ENCODE measurements at places on chromosomes 7 and 10.

GRCh38 chr7:137760111-137760510 is 86.7 kb downstream of the DGKI start:
- no peak for DNase-seq

GRCh38 chr10:132708441-132708840 is 77.5 kb downstream of the NKX6-2 start:
- no peak for DNase-seq

DNA sequence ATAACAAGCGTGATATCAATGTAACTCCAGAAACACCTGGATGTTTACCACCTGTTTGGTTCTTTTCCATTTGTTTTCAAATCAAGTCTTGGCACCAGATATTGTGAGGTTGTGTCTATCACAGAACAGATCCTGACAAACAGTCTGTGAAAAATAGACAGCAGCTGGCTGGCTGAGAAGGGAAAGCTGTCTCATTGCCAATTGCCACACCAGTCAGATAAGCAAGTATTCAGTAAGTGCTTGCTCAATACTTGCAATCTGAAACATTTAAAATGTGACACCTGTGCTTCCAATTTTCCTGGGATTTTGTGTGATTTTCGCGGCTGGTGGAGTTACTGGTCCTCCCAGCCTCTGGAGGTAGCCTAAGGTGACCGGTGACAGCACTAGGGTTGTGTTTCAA is 147.9 kb upstream of the MYO3A start:
- DNase-seq = no peak

- no peak for DNase-seq
Measured at GRCh38 chr7:127667759-127668530, 16.0 kb downstream of the SND1 start.

GRCh38 chr7:79936281-79936983 is 198.2 kb upstream of the GNAI1 start:
- no peak for DNase-seq

- no peak for DNase-seq
Measured at GRCh38 chr10:92479547-92479946, 94.3 kb downstream of the IDE start.

GRCh38 chr10:76136961-76137360 is 705.5 kb downstream of the LRMDA start:
- no peak for DNase-seq

GRCh38 chr10:15661574-15661973 is 58.1 kb downstream of the ITGA8 start:
- DNase-seq = no peak

- DNase-seq = no peak
Measured at GRCh38 chr10:87935290-87936141, 72.1 kb downstream of the PTEN start.

- DNase-seq = no peak
Measured at GRCh38 chr7:26441002-26441521, 149.4 kb downstream of the SNX10 start.

DNA sequence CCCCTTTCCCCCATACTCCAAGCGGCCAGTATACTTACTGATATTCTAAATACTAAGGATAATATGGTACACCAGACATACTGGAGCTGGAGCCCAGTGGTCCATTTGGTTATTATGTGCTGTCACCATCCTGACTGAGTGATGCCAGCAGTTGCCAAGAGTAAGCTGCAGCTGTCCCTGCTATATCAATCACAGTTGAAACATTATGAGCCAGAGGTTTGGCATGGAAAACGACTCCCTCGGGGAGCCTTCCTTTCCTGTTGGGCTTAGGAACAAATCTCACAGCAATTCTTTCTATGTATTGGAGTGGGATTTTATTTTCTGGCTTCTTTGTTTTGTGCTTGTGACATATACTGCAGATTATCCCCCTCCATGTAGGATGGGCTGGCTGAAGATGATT is 32.6 kb downstream of the STRIP2 start:
- no peak for DNase-seq

DNA sequence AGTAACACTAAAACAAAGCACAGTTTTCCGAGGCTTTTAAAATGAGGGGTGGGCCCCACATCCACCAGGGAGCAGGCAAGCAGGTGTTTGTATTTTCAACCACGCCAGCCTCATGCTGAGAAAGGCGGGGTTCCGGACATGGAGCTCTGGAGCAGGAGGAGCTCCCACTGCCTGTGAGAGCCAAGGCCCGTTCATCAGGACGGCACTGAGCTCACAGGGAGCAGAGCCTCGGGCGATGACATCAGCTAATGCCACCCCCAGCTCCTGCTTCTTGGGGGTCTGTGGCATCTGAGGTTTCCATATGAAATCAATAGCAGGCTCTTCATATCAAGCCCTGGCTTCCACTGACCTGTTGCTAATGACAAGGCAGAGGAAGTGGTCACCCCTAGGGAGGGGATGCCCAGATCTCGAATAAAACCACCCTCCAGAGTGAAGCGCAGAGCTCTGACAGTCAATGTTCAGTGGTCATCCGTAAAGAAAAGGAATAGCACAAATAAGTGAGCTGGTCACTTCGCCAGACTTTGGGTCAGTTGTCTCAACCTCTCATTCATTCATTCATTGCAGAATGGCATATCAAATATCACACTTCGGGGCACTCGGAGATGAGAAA is 89.1 kb downstream of the TNS3 start:
- no peak for DNase-seq

GRCh38 chr7:28395831-28396230 is 16.5 kb upstream of the CREB5 start:
- no peak for DNase-seq

DNA sequence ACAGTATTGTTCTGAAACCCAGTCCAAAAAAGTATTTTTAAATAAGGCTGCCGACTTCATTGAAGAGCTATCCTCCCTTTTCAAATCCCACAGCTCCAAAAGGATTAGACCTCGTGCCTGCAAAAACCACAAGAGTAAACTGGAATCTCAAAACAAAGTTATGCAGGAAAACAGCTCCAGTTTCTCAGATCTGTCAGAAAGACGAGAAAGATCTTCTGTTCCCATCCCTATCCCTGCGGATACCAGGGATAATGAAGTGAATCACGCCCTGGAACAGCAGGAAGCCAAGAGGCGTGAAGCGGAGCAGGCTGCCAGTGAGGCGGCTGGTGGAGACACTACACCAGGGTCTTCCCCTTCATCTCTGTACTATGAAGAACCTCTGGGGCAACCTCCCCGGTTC is 12.6 kb downstream of the MYPN start:
- no peak for DNase-seq

- no peak for DNase-seq
Measured at GRCh38 chr10:54799506-54799905, 1.5 kb downstream of the PCDH15 start.

GRCh38 chr7:79761876-79762429 is 308.5 kb upstream of the MAGI2 start:
- DNase-seq = no peak

GRCh38 chr10:75062506-75063299 is 48.8 kb upstream of the SAMD8 start:
- DNase-seq = no peak

DNA sequence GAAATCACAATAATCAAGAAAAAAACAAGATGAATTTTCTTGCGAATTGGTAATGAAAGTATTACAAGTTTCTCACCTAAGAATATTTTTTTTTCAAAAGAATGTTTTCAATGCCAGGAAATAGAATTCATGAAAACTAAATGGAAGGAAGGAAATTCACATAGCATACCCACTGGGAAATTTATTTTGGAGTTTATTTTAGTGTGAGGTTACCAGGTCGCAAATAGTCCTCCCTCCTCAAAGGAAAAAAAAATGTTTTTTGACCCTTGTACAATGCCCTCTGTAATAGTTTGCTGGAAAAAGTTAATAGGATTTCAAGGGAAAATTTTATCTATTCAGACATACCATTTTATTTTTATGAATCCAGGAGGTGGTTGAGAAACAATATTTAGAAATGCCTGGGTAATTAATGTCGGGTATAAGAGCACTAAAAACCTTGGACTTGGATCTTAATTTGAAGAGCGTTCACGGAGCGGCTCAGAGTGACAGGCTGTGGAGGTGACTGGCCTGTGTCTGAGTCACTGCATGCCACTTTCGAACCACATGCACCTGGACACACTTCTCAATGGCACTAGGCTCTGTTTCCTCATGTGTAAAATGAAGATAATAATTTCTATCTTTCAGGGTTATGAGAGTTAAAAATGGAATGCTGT is 28.2 kb downstream of the CUBN start:
- DNase-seq = no peak
